Activated T-cell treated with anti-CD3 and anti-CD28 coated beads for 48 hours (primary cell): ENCODE measurements at places on chromosomes 5 and 9.

GRCh38 chr5:157067005-157067404 is 8.1 kb upstream of the HAVCR1 start:
- DNase-seq, result no peak

- DNase-seq, result no peak
Observed at GRCh38 chr5:161189452-161189851, 337.4 kb upstream of the ATP10B start.

GRCh38 chr5:175282611-175283225 is 161.3 kb downstream of the DRD1 start:
- no peak for DNase-seq

GRCh38 chr9:100499460-100499859 is 26.5 kb downstream of the TMEFF1 start:
- DNase-seq, result no peak

DNA sequence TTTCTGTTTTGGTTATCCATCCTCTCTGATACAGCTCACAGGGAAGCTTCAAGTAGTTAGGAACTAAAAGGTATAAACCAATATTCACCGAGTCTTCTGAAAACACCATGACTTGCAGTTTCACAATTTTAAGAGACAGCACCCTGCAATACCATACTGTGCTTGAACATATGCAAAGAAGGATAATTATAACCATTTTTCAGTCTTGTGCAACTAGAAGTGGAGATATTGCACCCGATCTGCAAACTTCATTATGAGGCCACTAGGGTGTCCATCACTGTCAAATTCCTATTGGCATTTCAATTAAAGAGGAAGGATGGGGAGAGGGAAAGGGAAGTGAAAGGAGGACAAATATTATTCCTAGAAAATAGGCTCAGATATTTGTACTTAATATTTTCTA is 32.4 kb upstream of the CEP120 start:
- no peak for DNase-seq

DNA sequence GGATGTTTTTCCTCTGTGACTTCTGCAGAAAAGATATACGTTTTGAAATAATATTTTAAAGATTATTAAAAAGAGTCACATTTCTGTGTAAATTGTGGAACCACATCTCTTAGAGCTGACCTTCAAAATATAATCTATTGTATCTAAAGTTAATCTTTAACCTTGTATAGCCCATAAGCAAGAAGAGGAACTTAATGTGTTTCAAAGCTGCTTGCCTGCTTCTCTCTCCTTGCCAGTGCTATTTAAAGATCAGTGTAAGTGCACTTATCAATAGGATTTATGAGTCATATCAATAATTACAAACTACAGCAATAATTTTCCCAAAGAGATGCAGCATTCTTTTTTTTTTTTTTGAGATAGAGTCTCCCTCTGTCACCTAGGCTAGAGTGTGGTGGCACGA is 29.4 kb upstream of the GDA start:
- no peak for DNase-seq

DNA sequence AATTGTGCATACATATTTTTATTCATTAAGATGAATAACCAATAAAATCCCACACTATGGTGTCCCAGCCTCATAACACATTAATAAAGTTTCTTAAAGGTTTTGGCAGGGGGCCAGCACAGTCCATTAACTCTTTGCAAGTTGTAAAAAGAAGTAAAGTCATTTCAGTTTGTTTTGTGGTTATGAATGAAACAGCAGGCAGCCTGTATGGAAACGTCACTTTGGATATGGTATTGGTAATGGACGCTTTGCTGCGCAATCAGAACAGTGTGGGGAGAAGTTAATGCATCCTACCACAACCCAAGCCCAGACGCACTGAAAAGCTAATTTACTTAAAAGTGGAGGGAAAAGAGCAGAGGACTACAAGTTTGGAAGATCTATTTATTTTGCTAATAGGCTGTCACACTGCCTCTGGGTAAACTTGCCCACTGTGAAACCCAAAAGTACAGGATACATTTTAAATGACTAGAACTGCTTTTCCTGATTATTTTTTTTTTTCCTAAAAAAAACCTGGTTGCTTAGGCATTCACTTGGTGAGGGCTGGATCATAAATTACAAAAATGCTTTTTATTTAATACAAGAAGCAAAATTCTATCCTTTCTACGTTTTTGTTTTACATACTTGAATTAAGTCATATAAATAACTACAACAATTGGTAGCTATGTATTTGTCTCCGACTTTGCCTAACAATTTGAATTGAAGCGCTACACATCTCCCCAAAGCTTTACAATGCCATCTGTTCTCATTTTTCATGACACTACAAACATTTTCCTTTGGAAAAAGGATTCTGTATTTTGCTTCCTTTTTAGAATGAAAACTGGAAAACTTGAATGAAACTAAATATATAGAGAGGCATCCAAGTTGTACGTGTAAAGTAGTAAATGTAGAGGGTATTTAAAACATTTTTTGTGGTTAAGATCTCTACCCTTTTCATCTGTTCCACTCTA is 104.3 kb downstream of the NFIB start:
- no peak for DNase-seq

DNA sequence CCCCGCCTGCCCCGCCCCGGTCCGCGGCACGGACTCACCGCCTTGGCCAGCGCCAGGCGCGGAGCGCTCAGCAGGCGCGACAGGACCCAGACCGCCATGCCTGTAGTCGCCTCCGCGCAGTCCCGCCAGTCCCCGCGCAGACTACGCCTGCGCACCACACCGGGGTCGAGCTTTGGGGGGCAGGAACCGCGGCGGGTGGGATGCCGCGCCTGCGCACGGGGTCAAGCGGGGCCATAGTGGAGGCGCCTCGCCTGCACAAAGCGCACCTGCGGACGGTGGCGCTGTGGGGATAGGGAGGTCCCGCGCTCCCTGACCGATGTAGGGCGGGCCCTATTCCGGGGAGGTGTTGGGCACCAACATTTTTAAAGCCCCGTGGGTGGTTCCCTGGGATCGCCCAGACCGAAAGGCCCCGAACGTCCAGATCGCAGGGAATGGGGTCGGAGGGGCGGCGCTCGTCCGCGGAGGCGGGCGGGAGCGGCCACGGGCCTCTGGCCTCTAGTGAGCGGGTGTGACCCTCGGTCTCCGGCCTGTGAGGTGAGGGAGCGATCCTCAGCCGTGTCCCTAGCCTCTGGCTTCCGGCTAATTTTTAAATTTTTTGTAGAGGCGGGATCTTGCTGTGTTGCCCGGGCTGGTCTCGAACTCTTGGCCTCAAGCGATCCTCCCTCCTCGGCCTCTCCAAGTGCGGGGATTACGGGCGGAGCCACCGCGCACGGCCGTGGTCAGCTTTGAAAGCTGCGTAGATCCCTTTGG is 70.8 kb upstream of the LPCAT1 start:
- peak; percentile 79 for DNase-seq

DNA sequence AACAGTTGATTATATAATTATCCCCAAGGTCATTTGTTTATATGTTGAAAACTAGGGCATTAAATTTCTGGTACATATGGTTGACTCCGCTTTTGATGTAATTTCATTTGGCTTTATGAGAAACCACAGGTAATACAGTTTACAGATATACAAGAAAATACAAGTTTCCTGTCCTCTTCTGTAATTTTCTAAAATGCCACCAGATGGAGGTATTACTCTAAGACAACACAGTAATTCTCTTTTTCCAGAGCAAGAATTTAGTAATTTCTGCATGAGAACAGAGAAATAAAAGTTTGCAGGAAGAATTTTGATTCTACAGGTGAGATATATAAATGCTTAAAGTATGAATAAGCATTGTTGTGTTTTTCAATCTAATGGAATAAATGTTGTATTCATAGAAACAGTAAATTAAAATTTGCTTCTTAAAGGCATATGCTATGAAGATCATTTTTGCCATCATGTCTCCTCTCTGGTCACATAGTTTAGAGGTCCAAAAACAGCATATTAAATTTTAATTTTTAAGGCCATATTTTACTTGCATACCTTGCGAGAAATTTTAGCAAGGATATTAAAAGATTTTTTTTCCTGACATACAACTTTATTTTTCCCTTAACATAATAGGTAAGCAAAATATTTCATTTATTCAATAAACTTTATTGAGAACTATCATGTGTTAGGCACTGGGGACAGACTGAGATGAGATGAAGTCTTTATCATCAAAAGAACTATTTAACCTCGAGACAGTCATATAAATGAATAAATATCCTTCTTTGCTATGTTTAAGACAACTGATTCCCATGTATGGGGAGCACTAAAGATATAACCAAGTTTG is 22.7 kb downstream of the CHD1 start:
- DNase-seq, result no peak

DNA sequence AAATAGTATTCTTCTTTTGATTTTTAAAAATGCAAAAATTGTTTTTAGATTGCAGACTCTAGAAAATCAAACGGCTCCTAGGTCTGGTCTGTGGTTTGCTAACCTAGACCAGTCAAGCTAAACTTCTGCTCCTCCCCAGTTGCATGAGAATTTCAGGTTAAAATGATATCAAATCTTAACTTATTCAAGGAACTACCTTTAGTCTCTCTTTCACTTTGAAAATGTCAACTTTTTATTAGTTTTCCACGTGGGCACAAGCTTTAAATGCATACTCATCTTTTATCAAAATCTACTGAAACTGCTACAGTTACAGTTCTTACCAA is 8.8 kb downstream of the CAMK4 start:
- no peak for DNase-seq

DNA sequence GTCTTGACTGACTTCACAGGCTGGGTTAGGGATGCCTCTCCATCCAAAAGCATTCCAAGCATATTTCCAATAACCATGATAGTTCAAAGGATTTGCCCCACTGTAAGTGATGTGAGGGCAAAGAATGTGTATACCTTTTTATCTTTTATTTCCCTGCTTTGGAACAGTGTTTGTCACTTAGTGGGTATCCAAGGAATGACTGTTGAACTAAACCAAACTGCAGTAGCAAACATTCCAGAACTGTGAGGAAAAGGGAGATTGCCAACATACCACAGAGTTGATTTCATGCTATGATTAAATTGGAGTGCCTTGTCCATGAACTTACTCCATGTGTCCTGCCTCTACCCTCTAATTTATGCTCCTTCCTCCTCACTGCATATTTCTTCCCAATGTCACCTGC is 400.0 kb downstream of the KIAA0825 start:
- no peak for DNase-seq

GRCh38 chr9:114076237-114077161 is 1.6 kb downstream of the AMBP start:
- no peak for DNase-seq

- DNase-seq, result no peak
Observed at GRCh38 chr5:31671339-31671741, 32.4 kb downstream of the PDZD2 start.
